ENCODE measurements at places on chromosomes 3 and 15.

DNA sequence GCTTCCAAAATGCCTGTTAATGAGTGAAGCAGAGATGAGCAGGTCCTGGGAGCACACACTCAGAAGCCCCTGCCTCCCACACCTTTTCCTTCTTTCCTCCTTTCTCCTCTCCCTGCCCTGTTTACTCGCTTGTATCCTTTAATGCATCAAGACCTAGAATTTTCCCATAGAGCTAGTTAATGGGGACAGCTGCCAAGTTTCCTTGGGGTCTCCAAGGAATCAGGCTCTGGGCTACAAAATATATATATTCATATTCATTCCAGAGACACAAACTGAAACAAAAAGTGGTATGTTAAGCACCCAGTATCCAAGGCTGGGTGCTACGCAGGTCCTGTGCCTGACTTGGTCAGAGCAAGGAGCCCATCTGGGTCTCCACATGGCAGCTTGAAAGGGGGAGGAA is 235.6 kb downstream of the MYRIP start:
- DNase-seq: no peak

DNA sequence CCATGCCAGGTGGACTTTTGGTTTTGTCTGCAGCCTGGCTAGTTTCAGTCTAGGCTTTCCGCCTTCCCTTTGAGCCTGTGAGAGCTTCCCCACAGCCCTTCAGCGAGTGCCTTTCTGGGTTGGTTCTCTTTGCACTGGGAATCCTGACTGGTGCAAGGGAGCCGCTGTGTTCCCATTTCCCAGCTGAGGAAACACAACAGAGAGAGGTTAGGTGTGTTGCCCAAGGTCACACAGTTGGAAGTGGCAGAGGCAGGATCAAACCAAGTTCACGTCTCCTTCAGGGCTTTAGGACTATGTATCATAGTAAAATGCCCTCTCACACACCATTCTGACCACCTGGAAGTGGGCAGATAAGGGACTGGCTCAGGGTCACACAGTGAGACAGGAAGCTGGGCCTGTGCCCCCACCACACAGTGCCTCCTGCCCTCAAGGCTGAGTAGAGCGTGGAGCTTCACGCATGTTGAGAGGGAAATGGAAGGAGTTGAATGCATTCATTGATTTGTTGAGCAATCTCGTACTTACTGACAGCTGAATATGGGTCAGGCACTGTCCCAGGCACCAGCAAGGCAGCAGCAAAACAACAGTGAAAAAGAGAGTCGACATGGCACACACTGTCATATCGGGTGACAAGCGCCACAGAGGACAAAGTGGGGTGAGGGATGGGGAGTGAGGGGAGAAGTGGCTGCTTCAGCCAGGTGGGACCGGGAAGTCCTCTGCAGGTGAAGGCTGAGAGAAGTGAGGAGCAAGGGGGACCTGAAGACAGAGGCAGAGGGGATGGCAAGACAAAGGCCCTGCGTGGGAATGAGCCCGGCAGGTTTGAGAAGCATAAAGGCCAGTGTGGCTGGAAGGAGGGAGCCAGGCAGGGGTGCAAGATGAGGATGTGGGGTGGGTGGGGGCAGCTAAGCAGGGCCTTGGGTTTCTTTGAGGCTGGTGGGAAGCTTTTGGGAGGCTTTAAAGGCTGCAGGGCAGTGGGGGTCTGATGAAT is 12.3 kb upstream of the ANPEP start:
- DNase-seq: no peak

GRCh38 chr3:132325103-132325606 is 7.9 kb downstream of the ACP3 start:
- no peak for DNase-seq

- no peak for DNase-seq
These were observed 4.7 kb upstream of the BNC1 start for GRCh38 chr15:83289160-83289559.

DNA sequence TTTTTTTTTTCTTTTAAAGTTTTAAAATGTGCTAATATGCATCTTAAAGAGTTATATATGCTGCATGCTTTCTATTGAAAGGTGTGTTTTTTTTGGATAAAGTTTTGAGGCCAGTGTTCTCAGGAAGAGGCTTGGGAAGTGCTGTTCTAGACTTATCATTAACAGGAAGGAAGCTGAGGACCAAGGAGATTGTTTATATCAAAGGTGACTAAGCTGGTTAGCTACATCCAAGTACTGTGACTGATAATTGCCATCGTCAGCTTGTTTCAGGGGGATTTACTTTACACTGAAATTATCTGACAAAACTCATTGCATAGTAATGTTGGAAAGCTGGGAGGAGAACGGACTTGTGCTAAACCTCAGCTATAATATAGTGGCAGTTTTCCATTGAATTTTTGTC is 36.3 kb upstream of the UTS2B start:
- DNase-seq: no peak

DNA sequence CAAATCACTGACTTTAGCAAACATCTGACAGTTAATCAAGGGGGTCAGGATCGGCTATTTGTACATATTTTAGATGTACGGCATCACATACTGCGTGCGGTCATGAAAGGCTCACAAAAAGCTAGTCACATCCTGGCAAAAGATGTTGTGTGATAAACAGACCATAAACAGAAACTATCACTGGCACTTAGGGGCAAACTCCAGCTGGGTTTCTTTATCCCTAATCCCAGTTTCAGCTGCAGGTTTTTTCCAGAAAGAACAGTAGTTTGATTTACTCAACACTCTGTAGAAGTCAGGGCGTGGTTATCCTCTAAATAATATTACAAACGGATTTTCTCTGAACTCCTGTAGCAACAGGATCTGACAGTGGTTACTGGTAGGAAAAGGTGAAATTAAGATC is 112.4 kb upstream of the BHLHE40 start:
- no peak for DNase-seq

- no peak for DNase-seq
These were observed 145.0 kb downstream of the ATP10A start for GRCh38 chr15:25718169-25718536.

GRCh38 chr3:41682996-41683395 is 278.9 kb downstream of the ULK4 start:
- DNase-seq: no peak
